NCI-H187 treated with DMSO at 0.1 percent for 48 hours (cell line): ENCODE measurements at places on chromosomes 6 and 20.

- no peak for DNase-seq
Measured at GRCh38 chr6:14326774-14327173, 209.2 kb downstream of the CD83 start.

GRCh38 chr20:37475252-37475651, 45.8 kb upstream of the NNAT start:
- no peak for DNase-seq

DNA sequence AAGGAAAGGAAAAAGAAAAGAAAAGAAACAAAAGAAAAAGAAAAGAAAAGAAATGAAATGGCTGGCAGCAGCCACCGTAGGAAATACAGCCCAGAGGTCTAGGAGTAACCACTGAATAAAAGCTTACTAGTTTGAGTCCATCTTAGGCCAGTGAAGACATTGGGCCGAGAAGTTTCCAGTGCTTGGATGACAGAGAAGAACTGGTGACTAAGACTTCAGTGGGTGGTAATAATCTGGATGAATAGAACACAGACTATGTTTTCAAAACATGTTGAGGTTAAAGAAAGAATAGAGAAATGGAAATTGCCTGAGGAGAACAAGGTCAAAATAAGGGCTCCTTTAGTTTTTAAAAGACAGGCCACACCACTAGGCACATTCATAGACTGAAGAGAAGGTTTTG, 198.8 kb downstream of the ATXN1 start:
- DNase-seq, result no peak

DNA sequence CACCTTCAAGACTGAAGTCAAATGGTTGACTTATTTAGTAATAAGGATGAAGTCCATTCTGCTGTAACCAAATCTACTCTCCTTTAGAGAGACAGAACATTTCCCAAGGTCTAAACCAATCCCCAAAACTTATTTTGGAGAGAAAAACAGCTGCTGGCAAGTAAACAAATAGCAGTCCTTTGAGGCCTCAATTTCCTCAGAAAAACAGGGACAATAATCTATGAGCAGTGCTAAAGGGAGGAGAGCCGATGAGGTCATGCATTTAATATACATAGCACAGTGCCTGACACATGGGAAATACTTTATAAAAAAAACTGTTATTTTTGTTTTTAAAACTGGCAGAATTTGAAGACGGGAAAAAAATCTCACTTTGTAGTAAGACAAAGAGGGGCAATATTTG, 526.0 kb downstream of the EPM2A start:
- no peak for DNase-seq

GRCh38 chr20:62064770-62065673, 659 bp downstream of the TAF4 start:
- DNase-seq, result no peak

- no peak for DNase-seq
Measured at GRCh38 chr6:134152767-134153485, 100.5 kb upstream of the SLC2A12 start.

GRCh38 chr6:113529196-113529595, 327.9 kb upstream of the MARCKS start:
- no peak for DNase-seq
